ENCODE measurements at places on chromosomes 7 and 10.

DNA sequence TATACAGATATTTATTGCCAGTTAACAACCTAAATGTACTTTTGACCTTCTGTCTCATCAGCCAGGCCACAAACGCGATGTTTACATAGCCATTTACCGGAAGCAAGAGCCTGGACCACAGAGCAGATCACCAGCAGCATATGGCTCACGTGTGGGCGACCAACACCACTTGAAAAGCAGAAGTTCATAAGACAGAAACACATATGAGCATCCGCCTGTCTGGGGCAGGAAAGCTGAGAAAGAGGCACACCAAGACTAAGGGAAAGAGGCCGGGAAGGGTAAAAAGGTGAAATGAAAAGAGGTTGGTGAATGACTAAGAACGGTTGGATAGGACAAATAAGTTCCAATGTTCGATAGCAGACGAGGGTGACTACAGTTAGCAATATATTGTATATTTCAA is 1.3 kb downstream of the ABCB1 start:
- DNase-seq: no peak

- DNase-seq: no peak
Measured at GRCh38 chr7:27068259-27068658, 27.5 kb downstream of the HOXA1 start.

DNA sequence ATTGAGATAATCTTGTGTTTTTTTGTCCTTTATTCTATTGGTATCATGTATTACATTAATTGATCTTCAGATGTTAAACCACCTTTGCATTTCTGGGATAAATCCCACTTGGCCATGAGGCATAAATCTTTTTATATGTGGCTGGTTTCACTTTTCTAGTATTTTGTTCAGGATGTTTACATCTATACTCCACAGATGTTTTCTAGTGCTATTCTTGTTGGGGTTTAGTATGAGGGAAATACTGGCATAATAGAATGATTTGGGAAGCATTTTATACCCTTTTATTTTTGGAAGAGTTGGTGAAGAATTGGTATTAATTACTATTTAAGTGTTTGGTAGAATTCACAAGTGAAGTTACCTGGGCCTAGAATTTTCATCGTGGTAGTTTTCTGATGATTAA is 41.8 kb upstream of the CCNY start:
- DNase-seq: no peak

- DNase-seq: peak; percentile 50
Measured at GRCh38 chr7:111853201-111853990, 291.1 kb upstream of the IMMP2L start.

GRCh38 chr7:140898786-140899536 is 25.8 kb downstream of the BRAF start:
- no peak for DNase-seq

DNA sequence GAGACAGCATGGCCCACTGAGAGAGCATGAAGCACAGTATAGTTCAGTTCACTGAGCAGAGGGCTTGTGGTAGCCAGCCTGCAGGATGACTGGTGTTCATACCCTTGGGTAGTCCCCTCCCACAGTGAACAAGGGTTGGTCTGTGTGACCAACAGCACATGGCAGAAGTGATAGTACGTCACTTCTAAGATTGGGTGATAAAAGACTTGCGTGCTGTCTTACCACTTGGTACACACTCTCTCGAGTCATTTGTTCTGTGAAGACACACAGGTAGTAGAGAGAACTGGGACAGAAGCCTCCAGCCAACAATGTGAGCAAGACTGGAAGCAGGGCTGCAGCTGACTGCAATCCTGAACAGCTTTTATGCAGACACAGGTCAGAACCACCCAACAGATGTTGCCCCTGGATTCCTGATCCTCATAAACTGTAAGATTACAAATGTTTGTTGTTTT is 14.6 kb downstream of the EPC1 start:
- peak; percentile 94 for DNase-seq

DNA sequence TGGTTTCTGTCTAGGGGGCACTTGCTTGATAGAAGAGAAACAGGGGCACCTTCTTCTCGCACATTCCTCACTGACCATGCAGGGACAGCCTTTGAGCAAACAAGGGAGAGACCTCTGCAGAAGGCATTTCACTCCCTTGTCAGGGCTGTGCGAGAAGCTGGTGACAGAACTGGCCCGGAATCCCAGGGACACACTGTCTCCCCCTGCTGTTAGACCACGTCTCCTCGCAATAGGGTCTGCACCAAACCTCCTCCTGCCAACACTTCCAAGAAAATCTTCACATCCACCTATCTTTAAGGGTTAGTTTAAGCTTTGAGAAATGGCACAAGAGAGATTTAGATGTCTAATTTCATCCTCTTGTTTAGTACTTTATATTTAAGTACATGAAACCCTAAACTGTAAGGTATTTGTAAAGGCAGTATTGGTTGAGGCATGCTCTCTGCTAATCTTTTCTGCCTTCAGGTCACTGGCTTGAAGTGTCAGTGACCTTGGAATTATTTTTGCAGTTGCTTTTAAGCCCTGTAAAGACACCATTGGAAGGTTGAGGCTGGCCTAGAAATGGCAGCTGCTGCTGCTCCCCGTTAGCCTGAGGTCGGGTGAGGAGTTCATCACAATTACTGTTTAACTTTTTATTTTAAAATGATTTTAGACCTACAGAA is 37.0 kb downstream of the RBM20 start:
- peak; percentile 57 for DNase-seq

DNA sequence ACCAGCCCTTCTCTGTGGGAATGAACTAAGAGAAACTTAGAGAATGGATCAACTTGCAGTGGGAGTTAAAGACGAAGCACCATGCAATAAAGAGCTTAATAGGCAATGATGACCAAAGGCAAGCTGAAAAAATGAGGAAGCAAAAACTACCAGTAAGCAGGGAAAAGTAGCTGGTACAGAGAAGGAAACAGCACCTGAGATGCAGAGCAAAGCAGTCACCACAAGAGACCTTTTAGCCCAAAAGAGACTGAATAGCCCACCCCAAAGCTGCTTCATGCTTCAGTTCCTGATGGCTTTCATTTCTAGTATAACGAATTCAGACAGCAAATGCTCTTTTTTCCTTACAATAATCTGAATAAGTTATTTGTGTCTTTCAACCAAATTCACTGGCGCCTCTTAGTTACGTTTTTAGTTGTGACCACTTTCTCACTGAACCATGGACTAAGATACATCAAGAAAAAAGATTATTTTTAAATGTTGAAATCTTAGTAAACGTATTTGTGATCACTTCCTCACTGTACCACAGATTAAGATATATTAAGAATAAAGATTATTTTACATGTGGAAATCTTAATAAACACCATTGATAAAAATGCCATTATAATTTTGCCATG is 76.0 kb downstream of the USP6NL start:
- no peak for DNase-seq

DNA sequence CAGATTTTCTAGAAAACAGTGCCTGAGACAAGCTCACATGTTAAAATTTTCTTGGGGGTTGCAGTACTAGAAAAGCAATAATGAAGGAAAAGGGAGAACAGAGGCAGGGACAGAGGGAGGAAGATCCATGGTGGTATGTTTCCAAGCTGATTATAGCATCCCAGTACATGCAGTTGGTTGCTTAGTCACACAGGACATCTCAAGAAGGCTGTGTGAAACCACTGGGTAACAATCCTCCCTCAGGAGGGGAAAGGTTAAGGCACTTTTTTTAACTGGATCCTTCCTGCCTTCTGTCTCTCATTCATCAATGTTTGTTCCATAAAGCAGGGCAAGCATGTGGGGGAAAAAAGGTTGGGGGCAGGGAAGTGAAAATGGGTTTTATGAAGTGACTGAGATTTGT is 6.1 kb upstream of the IMMP2L start:
- DNase-seq: no peak

DNA sequence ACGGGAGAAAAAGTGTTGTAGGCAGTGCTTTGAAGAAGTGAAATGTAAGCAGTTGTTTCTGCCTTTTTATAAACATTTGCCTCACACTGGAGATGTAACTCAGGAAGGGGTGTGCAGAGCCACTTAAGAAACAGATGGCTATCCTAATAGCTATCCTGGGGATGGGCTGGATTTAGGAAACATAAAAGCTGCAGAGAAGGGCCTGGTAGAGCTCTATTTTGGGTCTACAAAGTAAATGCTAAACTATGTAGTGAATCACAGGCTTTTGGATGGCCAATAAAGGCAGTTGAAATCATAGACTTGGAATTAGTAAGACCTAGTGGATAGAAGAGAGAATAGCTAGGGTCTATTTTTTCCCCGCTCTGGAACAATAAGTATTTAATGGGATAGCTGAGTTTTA is 79.9 kb upstream of the AGR3 start:
- no peak for DNase-seq

DNA sequence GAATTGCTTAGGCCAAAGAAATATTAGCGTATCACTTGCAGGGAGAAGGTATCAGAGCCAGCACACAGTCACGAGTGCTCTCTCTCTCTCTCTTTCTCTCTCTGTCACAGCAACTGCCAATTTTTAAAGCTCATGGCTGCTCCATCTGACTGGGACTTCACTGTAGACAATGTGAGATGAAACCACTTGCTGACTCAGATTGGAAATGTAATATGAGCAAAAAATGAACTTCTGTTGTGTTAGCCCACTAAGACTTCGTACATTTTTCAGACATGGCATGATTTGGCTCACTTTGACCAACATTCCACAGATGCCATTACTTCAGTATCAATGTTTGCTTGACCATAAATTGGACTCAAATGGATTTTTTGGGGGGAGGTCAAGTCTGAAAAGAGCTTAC is 68.1 kb downstream of the DGKB start:
- DNase-seq: no peak

DNA sequence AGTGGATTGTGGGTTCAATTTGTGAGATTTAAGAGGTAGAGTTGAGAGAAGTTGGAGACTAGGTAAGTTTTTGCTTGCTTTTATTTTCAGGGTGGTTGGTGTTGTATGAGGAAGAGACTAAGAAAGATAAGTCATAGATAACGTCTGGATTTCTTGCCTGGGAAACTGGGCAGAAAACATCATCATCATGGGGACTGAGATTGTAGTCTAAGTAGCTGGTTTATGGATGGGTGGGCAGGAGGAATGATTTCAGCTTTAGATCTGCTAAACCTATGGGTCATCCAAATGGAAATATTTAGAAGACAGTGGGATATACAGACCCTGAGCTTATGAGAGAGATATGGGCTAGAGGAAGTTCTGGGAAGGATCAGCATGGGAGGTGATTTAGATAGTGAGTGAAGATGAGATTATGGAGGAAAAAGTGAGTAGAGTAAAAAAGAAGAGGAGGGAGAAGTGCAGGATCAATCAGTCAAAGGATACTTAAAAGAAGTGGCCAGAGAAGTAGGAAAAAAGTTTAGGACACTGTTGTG is 169.8 kb downstream of the WNT2 start:
- DNase-seq: no peak

DNA sequence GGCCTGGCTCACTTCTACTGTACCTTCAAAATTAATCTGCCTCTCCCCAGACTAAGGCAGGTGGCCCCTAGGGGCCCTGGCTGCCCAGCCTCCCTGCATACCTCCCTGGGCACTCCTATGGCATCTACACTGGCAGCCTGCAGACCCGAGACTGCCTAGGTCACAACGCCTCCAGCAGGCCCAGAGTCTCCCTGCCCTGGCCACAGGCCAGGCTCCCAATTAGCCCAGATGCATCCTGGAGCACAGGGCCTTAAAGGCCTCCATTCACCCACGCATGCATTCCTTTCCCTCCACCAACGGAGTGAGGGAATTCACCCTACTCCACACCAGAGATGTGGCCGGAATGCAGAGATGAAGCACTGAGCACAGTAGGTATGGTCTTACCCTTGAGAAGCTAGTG is 1.9 kb downstream of the CHAT start:
- DNase-seq: no peak

- DNase-seq: no peak
Measured at GRCh38 chr7:146492017-146492416, 375.4 kb downstream of the CNTNAP2 start.

DNA sequence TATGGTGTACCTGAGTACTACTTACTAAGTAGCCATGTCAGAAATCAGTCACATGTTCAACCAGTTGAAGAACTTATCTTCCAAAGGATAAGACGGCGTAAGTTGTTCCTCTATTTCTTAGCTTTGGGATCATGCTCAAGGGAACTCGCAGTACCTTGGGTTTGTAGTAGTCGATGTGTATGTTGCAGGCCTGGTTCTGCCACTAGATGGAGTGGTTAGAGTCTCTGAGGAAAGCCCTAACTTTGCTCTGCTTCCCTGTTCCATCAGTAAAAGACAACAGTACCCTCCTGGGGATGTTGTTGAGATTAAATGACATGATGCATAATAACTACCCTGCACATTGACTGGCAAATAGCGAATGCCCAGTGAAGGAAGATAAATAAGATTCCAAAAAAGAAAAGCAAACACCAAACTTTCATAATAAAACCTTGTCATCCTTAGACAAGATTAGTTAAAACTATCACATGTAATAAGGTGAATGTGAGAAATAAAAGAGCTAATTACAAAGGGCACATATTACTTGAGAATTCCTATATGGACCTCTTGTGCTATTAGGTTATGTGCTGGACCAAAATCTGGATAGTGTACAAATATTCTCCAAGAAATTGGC is 165.9 kb downstream of the ABCA13 start:
- DNase-seq: peak; percentile 80

DNA sequence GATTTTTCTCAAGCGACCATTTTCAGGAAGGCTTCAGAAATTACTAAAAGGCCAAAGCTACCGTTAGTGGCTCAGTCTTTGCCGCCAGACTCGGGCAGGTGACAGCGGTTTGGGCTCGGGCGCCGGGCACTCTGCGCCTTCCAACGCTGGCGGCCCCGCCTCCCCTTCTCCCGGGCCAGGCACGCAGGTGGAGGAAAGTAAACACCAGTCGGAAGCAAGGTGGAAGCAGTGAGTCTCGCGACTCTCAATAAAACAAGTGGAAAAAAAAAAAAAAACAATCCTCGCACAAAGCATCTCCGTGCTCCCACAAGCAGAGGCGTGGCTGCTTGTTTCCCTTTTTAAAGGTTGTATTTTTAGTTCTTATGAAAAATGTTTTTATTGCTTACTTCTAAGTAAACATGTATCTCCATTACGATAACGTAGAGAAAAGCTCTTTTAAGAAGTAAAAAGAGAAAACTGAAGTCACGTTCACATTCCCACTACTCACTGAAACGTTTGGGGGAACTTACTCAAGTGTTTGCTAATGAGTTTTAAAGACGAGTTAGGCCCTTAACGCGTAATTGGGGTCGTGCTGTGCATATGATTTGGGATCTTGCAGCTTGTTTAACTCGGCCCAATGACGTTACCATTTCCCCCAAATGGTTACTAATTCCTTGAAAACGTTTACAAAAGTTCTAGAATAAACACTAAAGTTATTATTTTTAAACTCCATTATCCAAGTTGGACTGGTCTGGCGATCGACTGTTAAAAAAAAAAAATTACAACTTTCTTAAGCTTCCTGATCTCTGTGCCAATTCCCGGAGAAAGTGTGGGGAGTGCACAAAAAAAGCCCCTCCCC is 864 bp downstream of the CDCA7L start:
- DNase-seq: peak; percentile 56
